Cardiac muscle cell (in vitro differentiated cells and primary cell): ENCODE measurements at places on chromosomes 3 and 15.

DNA sequence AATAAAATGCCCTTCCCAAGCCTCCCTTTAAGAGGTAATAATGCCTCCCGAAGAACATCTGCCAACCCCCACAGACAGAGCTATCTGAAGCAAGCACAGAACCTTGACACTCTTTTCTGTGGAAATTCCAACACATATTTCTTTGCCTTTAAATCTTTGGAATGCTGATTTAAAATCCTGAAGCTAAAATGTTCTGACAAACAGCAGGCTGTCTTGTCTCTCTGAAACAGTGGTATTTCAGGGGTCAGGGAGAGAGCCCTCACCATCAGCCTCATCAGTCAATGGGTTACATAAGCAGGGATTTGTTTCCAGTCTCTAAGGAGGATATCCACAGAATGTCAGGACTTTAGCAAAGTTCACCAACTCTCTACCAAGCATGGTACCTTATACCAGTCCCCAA is 27.8 kb upstream of the ARHGEF3 start:
- no peak for DNase-seq

GRCh38 chr15:58378241-58379085 is 53.3 kb upstream of the LIPC start:
- no peak for DNase-seq

GRCh38 chr3:13009132-13009945 is 63.9 kb downstream of the IQSEC1 start:
- no peak for DNase-seq

DNA sequence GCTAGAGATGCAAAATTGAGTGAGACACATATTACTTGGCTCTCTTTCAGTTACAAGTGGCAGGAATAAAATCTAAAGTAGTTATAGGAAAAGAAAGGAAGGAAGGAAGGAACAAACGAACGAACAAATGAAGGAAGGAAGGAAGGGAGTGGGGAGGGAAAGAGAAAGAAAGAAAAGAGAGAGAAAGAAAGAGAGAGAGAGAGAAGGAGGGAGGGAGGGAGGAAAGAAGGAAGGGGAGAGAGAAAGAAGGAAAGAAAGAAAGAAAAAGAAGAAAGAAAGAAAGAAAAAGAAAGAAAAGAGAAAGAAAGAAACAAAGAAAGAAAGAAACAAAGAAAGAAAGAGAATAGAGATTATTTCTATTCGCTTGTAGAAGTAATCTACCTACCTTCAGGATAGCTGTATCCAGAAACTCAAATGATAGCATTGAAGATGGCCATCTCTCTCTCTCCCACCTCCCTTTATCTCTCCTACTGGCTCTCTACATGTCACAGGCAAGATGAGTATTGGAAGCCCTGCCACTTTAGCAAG is 229.7 kb upstream of the TLE3 start:
- no peak for DNase-seq

GRCh38 chr3:77707281-77707680 is 667.4 kb downstream of the ROBO2 start:
- DNase-seq = peak; percentile 1

DNA sequence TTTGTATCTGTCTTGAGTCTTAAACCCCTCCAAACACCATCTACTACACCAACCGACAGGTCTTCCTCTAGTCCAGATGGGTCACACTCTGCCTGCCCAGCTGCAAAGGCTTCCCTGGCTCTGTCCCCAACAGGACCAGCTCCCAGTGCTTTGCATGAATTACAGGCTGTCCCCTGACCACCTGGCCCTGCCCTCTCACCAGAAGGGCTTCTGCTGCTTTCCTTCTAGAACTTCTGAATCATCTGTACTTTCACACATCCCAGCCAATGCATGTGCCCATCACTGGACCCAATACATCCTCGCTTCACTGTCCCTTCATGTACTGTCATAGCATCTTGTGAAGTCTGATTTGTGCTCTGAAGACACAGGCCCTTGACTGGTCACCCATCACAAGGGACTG is 53.6 kb downstream of the HOMER2 start:
- DNase-seq = no peak

GRCh38 chr3:43023746-43024145 is 44.6 kb downstream of the GASK1A start:
- no peak for DNase-seq

DNA sequence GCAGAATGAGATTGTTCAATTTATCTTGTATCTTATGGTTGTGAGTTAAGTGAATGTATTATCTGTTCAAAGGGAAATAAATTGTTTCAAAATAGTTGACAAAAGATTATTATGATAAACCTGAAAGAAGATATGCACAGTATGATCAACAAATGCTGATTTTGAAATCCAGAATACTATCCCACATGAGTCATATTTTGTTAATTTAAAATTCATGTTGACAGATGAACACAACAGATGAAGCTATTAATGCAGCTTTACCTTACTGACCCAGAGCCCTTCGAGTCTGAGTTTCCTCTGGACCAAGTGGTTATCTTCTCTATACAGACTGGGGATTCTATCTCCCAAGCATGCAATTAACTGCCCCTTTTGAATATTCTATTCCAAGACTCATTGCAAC is 482.8 kb downstream of the FGF12 start:
- no peak for DNase-seq

DNA sequence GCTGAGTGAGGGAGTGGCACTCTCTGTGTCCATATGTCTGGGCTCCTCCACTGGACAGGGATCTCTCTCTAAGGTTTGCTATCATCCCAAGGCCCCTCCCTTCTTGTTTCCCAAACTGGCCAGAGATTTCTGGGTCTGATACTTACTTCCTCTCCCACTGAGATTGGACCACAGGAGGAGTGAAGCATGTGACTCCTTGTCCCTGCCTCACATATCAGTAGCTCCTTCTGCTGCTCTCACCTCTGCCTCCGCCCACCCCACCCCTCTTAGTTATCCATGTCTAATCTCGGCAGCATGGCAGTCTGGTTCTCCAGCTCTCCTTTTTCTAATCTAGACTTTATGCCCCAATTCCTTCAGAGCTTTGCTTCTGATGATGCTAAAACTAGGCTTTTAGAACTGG is 223.1 kb downstream of the RPLP1 start:
- no peak for DNase-seq

DNA sequence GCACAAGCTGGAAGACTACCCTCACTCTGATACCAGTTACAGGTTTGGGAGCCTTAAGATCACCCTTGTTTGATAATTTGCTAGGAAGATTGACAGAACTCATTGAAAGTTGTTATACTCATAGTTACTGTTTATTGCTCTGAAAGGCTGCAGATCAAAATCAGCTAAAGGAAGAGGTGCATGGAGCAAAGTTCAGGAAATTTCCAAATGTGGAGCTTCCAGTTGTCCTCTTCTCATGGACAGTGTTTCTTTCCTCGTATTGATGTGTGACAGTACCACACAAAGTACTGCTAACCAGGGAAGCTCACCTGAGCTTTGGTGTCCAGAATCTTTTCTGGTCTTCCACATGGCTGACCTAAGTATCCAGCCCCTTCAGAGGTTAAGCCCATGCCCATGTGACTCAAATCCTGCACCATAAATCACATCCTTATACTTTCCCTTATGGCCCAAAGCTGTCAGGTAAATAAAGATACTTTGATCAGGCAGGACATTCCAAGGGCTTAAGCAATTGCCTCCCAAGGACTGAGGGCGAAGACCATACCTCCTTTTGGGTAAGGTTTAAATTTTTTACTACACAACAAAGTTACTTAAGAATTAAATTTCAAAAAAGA is 93.1 kb upstream of the ZBED2 start:
- DNase-seq = no peak

DNA sequence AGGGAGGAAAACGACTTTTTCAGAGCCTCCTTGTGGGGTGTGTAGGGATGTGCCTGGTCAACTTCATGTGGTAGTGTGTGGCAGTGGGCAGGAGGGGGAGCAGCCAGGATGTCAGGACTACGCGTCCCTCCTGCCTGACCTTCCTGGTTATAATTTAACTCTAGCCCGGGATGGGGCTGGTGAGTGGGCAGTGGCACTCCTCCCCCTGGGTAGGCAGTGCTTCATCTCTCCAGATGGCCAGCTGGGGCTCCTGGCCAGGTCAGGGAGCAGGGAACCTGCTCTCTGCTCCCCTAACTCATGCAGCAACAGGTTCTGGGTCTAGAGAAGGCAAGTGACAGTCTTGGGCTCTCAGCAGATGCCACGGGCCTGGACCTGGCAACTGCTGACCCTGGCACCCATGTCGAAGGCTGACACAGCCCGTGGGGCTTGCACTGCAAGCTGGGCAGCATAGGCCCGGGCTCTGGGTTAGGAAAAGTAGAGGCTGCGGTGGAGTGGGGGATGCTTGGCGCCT is 2.6 kb downstream of the ITIH4 start:
- DNase-seq = no peak

GRCh38 chr3:38985981-38986380 is 65.8 kb downstream of the SCN11A start:
- peak; percentile 6 for DNase-seq

- DNase-seq = no peak
Measured at GRCh38 chr3:148714521-148714920, 16.8 kb downstream of the AGTR1 start.

GRCh38 chr3:129366312-129366831 is 62.1 kb downstream of the EFCAB12 start:
- no peak for DNase-seq

DNA sequence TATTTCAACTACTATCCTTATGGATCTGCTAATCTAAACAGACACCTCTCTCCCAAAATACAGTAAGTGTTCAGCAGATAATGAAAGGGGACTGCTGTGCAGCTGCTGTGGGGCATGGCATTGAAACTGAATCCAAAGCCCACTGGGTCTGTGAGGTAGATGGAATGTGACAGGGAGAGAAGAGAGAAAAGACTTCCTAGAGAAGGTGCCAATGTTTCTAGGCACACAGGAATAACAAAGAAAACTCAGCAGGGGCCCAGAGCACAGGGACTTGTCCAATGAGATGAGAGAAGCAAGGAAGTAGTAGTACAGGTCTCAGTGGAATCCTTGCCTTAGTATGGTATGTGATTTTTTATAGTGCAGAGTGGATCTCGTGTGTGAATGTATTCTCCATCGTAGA is 457.8 kb downstream of the IL5RA start:
- no peak for DNase-seq

GRCh38 chr15:33111041-33111451 is 83.5 kb downstream of the FMN1 start:
- no peak for DNase-seq

DNA sequence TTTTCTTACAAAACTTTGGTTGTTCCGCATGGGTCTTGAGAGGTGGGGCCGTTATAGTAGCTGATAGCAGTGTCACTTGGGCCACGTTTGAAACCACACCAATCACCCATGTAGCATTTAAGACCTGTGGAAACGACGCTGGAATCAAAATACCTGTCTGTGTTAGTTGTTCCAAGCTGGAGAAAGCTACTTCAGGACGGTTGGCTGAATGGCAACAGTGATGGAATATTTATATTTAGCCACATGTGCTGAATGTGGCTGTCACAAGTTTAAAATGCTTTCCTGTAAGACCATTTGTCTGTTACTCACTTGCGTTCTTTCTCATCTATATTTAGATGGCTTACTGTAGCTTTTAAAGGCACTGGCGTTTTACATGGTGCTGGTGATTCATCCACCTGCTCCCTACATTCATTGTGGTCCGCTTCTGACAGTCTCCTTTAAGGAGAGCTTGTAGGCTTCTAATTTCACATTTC is 1.4 kb downstream of the DNAJA4 start:
- peak; percentile 11 for DNase-seq

DNA sequence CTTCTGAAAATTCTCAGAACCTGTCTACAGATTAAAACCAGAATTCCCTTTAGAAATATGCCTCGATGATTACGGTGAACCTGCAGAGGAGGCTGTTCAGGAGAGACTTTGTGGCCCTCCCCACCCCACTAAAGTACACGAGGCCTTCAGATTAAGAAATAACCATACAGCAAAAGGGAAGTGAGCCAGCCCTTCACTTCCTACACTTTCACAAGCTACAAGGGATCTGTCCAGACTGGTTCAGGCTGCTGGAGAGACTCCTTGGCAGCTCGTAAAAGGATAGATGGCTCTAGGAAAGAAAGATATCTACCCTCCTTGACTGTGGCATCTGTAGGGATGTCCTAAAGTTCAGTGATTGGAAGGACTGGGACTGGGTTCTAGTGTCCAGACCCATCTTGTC is 102.6 kb downstream of the ALDH1A2 start:
- DNase-seq = peak; percentile 41

DNA sequence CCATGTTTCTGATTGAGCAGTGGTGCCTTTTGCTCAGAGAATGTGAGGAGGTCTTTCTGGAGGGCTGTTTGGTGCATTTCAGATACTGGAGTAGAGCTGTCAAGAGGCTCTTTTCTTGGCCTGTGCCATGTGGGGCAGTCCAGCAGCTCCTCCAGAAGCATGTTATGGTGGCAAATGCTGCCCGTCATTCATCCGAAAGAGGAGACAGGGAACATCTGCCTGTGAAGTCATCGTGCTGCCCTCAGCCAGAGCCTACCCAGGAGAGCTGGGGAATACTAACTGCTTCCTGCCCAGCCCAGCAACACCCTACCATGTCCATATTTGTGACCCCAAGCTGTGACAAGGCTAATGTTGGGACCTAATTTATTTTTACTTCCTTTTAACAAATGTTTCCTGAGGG is 82.2 kb upstream of the SLC6A6 start:
- no peak for DNase-seq

- no peak for DNase-seq
Measured at GRCh38 chr3:1783995-1784394, 314.7 kb upstream of the CNTN4 start.

- no peak for DNase-seq
Measured at GRCh38 chr3:78313332-78313731, 1273.4 kb downstream of the ROBO2 start.

- DNase-seq = no peak
Measured at GRCh38 chr3:2390926-2391532, 292.4 kb downstream of the CNTN4 start.

DNA sequence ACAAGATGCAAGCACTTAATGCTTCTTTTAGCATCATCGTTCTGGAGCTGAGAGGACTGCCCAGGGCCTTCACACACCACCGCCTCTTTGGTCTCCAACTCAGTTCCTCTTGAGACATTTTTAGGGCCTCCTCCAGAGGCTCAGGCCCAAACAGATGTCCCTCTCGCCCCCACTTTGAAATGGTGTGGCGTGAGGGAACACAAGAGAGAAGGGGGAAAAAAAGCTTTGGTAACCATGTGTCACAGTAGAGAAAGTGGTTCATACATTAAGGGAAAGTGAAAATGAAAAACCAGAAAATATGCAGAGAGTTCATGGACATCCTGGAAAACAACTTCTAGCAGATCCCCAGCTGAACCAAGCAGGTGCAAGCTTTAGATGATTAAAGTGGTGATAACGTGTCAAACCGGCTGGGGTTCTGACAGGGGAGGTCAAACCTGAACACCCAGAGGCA is 33.1 kb upstream of the FOXP1 start:
- DNase-seq = no peak

DNA sequence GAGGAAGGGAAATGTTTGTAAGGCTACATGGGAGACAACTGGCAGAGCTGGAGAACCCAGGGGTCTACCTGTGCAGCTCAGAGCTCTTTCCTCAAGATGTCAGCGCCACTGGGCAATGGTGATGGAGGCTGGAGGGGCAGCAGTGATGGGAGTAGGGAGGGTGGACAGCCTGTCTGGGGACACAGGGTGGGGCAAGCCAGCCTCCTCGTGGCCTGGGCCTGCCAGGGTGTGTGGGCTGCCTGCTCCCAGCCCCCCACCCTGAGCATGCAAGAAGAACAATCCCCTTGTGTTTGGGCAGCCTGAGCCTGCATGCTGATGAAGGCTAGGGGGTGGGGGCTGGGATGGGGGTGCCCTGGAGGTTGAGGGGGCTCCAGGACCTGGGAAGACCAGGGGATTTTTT is 1.2 kb downstream of the PCBP4 start:
- no peak for DNase-seq
